ENCODE measurements at places on chromosomes 4 and X.
A peak's percentile ranks its signal among the peaks of the same experiment; 100 is the strongest.

GRCh38 chrX:21990832-21991231 is 41.3 kb upstream of the PHEX start:
- no peak for DNase-seq

- no peak for DNase-seq
These were observed 60.5 kb downstream of the AFAP1 start for GRCh38 chr4:7879127-7879526.

DNA sequence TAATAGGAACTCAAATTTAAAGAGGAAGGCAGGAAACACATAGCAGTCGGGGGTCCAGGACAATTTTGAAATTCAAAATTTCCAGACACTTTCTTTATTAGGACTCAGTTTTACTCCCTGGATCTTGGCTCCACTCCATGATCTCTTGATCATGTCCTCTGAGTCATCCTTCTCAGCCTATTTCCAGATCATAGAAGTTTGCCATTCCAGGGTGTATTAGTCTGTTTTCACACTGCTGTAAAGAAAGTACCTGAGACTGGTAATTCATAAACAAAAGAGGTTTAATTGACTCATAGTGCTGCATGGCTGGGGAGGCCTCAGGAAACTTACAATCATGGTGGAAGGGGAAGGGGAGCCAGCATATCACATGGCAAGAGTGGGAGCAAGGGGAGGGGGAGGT is 564.7 kb upstream of the ACTRT1 start:
- no peak for DNase-seq

GRCh38 chr4:92050875-92051274 is 252.9 kb upstream of the GRID2 start:
- no peak for DNase-seq

DNA sequence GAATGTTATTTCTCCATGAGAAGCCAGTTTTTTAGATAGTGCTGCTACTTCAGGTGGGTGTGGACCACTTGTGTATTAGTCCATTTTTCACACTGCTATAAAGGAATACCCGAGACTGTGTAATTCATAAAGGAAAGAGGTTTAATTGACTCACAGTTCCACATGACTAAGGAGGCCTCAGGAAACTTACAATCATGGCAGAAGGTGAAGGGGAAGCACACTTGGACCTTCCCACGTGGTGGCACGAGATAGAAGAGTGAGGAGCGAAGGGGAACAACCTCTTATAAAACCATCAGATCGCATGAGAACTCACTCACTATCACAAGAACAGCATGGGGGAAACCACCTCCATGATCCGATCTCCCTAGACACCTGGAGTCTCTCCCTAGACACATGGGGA is 3.4 kb upstream of the PPID start:
- no peak for DNase-seq

DNA sequence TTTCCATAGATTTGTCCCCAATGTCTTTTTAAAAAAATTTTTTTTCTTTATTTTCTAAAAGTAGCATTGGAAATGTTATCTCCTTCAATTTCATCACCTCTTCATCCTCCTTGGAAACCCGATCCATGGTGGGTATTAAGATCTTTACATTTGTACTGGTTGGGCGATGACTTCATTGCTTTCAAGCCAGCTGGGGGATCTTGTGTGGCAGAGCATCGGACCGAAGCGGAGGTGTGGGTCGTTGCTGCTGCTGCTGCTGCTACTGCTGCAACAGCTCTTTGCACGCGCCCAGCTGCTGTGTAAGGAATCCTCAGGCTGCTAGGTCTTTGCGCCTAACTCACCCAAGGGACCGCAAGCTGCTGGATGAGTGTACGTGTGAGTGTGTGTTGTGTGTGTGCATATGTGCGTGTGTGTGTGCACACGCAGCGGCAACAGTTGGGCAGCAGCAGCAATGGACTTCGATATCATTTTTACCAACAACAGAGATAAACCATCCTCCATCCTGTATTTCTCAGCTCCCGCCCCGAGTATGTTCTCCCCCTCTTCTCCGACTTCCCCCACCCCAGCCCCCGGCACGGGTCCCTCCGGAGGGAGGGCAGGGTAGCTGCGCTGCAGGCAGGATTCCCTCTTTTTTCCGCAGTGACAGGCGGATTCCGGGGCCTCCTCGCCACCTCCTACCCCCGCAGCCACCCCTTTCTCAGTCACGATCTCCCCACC is 768 bp upstream of the CDKL5 start:
- DNase-seq: no peak

GRCh38 chr4:166091912-166092510 is 219.0 kb downstream of the TLL1 start:
- peak; percentile 22 for DNase-seq

- no peak for DNase-seq
These were observed 192.3 kb downstream of the SPATA18 start for GRCh38 chr4:52243367-52243766.

- DNase-seq: no peak
These were observed 58.5 kb downstream of the ASMT start for GRCh38 chrX:1673337-1673736.

GRCh38 chrX:110042496-110042895 is 39.6 kb downstream of the TMEM164 start:
- no peak for DNase-seq

- no peak for DNase-seq
These were observed 31.8 kb upstream of the C4orf50 start for GRCh38 chr4:6049985-6050384.

- no peak for DNase-seq
These were observed 14.4 kb downstream of the TXK start for GRCh38 chr4:48119646-48120045.

GRCh38 chr4:40842725-40843423 is 93.1 kb downstream of the NSUN7 start:
- no peak for DNase-seq

DNA sequence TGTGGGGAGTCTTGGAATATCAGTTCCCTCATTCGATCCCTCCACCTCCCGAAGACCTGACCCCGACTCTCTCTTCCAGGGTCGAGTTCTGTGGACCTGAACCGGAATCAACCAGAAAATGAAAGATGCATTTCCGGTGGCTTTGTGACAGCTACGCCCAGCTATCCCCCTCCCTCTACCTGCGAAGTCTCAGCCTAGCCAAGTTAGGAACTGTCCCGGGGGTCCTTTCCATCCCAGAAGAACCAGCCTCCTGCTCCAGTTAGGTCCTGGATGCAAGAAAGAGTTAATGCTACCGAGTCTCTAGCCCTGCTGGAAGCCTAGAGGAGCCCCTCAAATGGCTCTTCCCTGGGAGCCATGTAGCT is 13.4 kb upstream of the ETDC start:
- no peak for DNase-seq

DNA sequence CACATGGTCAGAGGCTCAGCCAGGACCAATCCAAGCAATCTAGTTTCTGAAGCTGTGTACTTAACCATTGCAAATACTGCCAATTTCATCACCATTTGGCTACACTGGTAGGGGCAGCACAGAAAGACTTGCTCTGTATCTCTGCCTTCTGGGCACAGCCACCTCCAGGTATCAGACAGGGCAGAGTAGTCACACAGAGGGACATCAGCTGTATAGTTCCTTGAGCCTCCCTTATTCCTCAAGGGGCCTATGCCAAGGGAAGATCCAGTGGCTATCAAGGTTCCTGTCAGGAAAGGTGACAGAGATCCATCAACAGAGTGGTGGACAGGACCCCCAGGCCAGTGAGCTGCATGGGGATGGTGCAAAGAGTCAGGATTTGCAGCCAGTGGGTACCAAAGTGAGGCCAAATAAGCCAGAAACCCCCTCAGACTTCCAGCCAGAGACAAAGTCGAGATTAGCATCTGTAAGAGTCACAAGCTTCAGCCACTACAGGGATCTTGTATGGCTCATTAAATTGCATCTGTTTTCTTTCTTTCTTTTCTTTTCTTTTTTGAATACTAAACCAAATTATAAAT is 381.6 kb upstream of the CPEB2 start:
- DNase-seq: no peak

- no peak for DNase-seq
These were observed 121.8 kb downstream of the FHIP1A start for GRCh38 chr4:151530783-151531182.

DNA sequence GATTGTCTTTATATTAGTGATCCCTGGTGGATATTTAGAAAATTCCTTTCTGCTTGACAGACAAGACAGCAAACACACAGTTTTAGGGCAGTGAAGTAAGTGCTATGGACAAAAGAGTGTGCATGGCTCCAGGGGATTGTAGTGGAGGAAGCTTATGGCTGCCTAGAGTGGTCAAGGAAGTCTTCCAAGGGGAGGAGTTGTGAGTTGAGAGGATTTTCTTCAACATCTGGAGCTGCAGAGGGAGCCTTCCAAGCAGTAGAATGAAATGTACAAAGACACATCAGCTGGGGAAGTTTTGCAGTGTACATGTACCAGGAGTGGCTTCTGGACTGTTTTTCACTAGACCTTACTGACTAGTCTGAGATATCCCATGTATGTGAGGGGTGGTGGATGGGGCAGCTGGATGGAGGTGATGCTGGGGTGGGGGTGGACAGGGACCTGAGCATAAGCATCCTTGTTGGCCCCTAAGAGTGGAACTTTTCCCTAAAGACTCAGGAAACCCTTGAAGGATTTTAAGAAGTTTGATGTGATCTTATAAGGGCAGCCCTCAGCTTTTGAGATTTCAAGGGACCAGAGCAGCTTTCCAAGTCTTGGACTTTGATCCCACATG is 160.5 kb upstream of the TAPT1 start:
- DNase-seq: no peak

DNA sequence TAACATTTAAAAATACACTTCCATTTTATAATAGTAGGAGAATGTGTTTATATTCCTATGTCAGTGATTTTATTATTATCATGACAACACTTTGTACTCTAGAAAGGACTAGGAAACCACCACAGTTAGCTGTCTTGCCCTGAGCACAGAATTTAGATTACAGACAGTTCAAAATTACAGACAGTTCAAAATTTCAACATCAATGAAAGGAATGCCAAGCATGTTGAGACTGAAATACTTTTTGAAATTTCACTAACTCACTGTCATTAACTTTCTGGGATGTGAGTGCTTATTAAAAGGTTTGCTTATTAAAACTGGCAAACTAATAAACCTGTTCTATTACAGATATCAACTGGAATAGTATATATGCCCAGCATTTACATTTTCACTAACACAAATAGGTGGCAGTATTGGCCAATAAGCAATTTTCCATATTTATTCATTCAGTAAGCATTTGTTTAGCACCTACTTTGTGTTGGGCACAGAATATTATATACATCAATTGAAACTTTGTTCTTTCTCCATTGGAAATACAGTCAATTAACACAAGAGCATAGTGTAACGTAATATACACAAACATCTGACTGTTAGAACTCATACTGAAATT is 179.4 kb downstream of the FBXW7 start:
- no peak for DNase-seq

- no peak for DNase-seq
These were observed 109.5 kb downstream of the ADGRL3 start for GRCh38 chr4:61309616-61310015.

DNA sequence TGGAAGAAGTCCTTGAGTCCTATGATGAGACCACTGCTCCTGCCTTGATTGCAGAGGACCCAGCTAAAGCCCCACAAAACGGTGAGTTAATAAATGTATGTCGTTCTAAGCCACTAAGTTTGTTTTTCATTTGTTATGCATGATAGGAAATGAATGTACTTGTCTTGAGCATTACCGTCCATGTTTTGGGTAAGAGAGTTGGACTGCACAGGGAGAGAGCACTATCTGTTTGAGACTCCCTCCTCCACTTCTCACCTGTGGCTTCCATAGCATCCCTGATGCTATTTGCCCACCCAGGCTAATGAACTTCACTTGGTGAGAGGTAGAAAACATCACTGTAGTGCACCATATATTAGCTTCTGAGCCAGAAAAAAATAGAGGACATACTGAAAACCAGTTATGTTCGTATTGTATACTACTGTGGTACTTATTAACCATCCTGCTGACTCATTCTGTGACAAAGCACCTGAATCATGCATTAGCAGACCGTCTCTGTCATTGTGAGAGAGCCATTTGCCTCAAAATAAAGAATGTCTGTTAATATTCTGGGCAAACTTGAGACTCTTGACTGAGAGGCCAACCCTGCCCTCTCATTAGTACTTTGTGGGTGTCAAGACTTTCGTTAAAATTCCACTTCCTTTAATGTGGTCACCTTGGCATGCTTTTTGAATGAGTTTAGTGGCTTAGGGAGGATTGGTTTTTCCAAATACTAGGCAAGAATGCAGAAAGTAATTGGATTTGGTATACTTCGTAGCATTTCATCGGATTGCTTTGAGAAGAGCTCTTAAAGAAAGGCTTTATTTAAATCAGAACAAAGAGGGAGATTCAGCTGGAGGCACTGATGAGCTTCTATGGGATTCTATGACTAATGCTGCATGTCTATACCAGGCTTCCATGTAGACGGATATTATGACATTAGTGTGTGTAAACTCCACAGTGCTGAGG is 99.3 kb upstream of the GRPR start:
- no peak for DNase-seq

- DNase-seq: no peak
These were observed 570 bp upstream of the RNF128 start for GRCh38 chrX:106725931-106726330.

DNA sequence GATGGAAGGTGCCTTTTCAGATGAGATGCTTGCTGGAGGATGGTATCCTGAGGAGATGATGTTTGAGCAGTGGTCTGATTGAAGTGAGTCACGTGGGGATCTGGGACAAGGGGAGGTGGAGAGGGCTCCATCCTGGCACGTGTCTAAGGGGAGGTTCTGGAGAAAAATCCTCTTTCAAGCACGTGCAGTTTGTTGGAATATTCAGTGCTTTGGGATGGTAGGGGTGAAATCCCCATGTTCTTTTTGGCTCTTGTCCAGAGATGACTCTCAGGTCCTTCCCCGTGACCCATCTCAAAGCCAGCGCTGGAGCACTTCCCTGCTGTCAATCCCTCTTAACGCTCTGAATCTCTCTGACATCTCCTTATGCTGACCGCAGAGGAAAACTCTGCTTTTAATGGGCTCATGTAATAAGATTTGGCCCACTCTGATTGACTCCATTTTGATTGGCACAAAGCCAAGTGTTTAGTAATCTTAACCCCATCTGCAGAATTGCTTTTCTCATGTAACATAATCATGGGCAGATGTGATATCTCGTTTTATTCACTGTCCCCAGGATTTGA is 10.8 kb upstream of the KLKB1 start:
- DNase-seq: no peak

Data from NCI-H1436 treated with DMSO at 0.1 percent for 48 hours (cell line).